T-helper 1 cell treated with Interleukin-12 subunit alpha and Interleukin-12 subunit beta and Interleukin-4 antibody, amounts not matched to agents 30 ng/mL and 1 ng/mL, for 36 hours (primary cell): ENCODE measurements at places on chromosomes 12 and 14. TPM values are rescaled to one million over a fixed set of nuclear protein-coding genes. Genes with fewer than 3 reads are reported as not detected.

Gene TMEM121
- 4.2 TPM in 2 replicates for total RNA-seq

Gene POTEM
- not detected in 2 replicates for total RNA-seq

Gene TAS2R42
- total RNA-seq = not detected in 2 replicates

Gene SYNDIG1L
- total RNA-seq = not detected in 2 replicates

Gene LTB4R
- total RNA-seq = 21.6 and 24.2 TPM in 2 replicates

Gene SCN8A
- 0.41 and 0.47 TPM in 2 replicates for total RNA-seq

Gene ARF6
- 188 TPM in 2 replicates for total RNA-seq

Gene GZMB
- 1,728 and 1,734 TPM in 2 replicates for total RNA-seq

Gene IFT81
- 1.2 and 1.3 TPM in 2 replicates for total RNA-seq

Gene MMP14
- total RNA-seq = 2.1 and 3.2 TPM in 2 replicates

Gene ITFG2
- total RNA-seq = 48.0 and 59.5 TPM in 2 replicates

Gene STAC3
- total RNA-seq = 4.2 and 5.7 TPM in 2 replicates

Gene IL31
- 0.24 TPM in 1 of 2 replicates, not detected in the other for total RNA-seq

Gene CLEC4C
- total RNA-seq = not detected in 2 replicates

Gene RNU4-1
- 2,820 and 2,977 TPM in 2 replicates for total RNA-seq

Gene SLC6A13
- 0.78 and 0.95 TPM in 2 replicates for total RNA-seq

Gene OR11G2
- total RNA-seq = not detected in 2 replicates

Gene ANO4
- total RNA-seq = not detected in 2 replicates

Gene CTSG
- not detected in 2 replicates for total RNA-seq

Gene EXOC3L4
- not detected in 2 replicates for total RNA-seq

Gene P2RX7
- 12.0 and 14.5 TPM in 2 replicates for total RNA-seq

Gene HCAR1
- total RNA-seq = 2.0 and 2.4 TPM in 2 replicates

Gene CCDC38
- total RNA-seq = 0.12 and 0.32 TPM in 2 replicates

Gene ABCC9
- not detected in 2 replicates for total RNA-seq

Gene SLC38A1
- 172 and 173 TPM in 2 replicates for total RNA-seq

Gene SLC25A47
- not detected in 2 replicates for total RNA-seq

Gene OTOGL
- total RNA-seq = not detected in 2 replicates

Gene KRT83
- not detected in 2 replicates for total RNA-seq

Gene IL26
- total RNA-seq = 5.7 and 6.6 TPM in 2 replicates

Gene DPF3
- total RNA-seq = 11.6 and 12.4 TPM in 2 replicates

Gene LALBA
- total RNA-seq = not detected in 2 replicates

Gene BBS10
- total RNA-seq = 4.5 and 5.3 TPM in 2 replicates

Gene AACS
- 25.1 and 25.2 TPM in 2 replicates for total RNA-seq

Gene BHLHE41
- total RNA-seq = not detected in 2 replicates

Gene IRAK3
- 4.2 and 4.8 TPM in 2 replicates for total RNA-seq

Gene SLC2A14
- 0.10 TPM in 1 of 2 replicates, not detected in the other for total RNA-seq

Gene CCDC175
- total RNA-seq = not detected in 2 replicates
